ENCODE measurements at places on chromosomes 1 and 21.

- ATAC-seq = no peak
These were observed 671 bp downstream of the KIF26B start for GRCh38 chr1:245155272-245156040.

GRCh38 chr1:227910511-227911153 is 37.1 kb downstream of the WNT9A start:
- no peak for ATAC-seq

DNA sequence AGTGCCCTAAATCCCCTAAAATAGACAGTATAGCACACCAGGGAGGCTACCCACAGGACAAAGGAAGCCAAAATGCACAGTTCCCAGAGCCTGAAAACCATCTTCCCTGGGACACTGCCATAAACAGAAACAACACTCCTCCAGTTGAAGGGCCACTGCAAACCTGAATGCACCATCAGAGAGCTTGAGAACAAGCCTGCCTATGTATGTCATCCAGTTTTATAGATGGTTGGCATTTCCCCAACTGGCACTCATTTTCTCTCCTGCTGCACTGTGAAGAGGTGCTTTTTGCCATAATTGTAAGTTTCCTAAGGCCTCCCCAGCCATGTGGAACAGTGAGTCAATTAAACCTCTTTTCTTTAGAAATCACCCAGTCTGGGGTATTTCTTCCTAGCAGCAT is 169.0 kb downstream of the AGBL4 start:
- no peak for ATAC-seq

- ATAC-seq = peak; percentile 18
These were observed 80.7 kb upstream of the TNR start for GRCh38 chr1:175824079-175824478.

GRCh38 chr1:17218939-17219338 is 14.0 kb downstream of the PADI1 start:
- ATAC-seq = no peak

- no peak for ATAC-seq
These were observed 26.8 kb downstream of the ALDH9A1 start for GRCh38 chr1:165671526-165671925.

DNA sequence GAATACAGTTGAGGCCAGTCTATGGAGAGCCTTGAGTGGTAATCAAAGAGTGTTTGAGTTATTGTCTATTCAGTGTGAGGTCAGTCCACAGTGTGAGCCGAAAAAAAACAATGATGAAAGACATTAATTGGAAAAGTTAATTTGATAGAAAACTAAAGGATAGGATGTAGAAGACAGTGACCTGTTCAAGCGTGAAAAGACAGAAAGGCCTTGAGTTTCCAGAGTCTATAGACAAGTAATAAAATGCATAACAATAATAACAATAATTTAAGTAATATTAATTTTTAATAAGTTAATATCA is 90.4 kb downstream of the SLC30A10 start:
- ATAC-seq = no peak

- no peak for ATAC-seq
These were observed 39.1 kb upstream of the ZC3H11B start for GRCh38 chr1:219651993-219652392.

DNA sequence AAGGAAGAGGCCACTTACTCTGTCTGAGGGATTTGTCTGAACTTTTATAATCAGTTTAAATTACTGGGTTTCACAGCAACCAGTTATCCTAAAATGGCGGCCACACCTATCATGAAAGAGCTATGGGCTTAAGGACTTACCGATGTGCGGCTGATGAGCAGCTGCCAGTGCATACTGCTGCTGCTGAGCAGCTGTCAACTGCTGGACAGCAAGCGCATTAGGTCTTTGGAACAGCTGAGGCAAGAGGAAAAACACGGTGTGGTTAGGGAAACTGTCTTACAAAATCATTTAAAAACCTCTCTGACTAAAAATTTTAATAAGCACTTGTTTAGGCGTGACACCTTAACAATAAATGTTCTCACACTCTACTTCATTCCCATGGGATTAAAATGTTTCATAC is 72.6 kb upstream of the SDC3 start:
- no peak for ATAC-seq

DNA sequence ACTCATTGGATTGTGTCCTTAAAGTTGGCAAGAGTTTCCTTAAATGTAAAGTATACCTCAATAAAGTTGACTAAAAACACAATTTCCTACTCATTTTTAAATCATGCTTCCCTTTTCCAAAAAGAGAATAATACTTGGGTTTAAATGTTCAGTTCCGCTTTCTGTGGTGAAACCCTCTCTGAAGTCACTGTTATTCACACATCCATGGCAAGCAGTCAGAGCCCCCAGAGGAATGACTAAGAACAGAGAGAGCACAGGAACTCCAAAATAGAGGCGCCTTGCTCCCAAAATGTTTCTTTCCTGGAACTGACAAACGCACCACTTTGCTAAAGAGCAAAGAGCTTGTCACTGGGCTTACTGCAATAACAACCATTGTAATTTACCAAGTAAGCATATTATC is 142.5 kb downstream of the TIAM1 start:
- peak; percentile 80 for ATAC-seq

GRCh38 chr1:21565285-21565684 is 56.1 kb downstream of the ALPL start:
- no peak for ATAC-seq

DNA sequence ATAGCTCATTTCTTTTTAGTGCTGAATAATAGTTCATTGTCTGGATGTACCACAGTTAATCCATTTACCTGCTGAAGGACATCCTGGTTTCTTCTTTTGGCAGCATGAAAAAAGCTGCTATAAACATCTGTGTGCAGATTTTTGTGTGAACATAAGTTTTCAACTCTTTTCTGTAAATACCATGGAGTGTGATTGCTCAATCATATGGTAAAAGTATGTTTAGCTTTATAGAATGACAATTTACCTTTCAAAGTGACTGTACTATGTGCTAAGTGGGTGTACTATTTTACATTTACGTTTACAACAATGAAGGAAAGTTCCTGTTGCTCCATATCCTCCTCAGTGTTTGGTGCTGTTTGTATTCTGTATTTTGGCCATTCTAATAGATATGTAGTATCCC is 49.0 kb downstream of the RUNX3 start:
- ATAC-seq = no peak

DNA sequence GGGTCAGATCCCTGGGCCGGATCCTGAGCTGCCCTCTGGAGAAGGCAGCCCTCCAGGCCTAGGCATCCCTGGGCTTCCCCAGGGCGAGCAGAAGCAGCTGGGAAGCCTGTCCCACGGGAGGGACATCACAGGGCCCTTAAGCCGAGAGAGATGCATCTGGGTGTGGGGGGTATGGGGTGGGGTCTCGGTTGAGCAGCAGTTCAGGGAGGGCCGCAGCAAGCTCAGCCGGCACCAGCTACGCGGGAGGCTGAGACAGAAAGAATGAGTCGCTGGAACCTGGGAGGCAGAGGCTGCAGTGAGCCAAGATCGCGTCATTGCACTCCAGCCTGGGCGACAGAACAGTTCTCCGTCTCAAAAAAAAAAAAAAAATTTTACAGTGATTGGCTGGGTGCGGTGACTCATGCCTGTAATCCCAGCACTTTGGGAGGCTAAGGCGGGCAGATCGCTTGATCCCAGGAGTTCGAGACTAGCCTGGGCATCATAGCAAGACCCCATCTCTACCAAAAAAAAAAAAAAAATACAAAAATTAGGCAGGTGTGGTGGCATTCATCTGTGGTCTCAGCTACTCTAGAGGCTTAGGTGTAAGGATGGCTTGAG is 37.7 kb downstream of the RRP1 start:
- ATAC-seq = no peak

DNA sequence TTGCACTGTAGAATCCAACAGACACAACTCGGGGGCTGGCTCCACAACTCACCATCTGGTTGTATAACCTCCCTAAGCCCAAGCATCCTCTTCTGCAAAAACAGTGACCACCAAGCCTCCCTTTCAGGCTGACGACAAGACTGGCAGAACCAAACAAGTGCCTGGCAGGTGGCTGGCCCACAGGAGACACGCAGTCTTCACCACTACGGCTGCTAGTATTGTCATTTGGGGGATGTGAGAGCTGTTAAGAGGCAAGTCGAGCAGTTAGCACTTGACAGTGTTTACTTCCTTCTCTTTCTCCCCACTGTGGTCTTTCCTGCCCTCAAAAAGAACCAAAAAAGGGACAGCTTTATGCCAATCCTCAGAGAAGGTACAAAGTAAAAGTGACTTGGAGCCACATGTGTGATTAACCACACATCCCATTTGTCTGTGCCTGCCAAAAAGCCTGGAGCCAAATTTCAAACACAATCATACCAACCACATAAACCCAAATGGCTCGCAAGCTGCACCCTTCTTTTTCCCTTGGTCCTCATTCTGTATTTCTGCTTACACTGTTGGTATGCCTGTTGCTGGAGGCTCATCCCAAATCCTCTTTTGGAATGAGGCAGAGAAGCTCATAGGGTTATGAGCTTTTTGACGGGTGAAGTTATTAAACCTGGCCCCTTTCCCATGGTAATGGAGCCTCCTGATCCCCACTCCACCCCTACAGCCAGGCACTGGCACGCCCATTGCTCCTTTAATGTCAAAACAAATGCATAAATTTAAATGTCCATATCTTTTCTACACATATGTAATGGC is 94.1 kb downstream of the TGFBR3 start:
- no peak for ATAC-seq

DNA sequence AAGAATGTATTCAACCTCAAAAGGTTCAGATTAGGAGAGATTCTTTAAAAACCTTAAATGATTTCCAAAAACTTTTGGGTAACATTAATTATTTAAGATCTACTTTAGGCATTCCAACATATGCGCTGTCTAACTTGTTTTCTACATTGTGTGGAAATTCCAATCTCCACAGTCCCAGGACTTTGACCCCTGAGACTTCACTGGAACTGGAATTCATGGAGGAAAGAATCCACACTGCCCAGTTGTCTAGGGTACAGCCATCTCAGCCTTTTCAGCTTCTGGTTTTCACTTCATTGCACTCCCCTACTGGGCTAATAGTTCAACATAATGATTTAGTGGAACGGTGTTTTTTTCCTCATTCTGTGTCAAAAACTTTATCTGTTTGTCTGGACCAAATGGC is 161.5 kb downstream of the IER5 start:
- no peak for ATAC-seq

DNA sequence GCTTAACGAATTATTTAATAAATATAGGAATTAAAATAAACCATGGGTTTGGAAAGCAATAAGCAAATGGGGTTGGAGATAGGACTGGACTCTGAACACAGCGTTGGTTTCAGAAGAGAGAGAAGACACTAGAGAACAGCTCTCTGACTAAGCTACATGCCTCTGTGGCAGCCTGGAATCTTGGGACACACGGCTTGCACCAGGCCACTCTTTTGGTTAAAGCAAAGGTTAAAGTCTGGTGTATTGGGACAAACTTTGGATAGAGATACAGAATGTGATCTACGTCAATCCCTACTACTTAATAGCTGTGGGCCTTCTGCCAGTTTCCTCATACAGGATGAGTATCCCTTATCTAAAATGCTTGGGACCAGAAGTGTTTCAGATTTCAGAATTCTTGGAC is 49.7 kb upstream of the HSD17B7 start:
- ATAC-seq = no peak

GRCh38 chr1:6163191-6163972 is 16.7 kb downstream of the CHD5 start:
- no peak for ATAC-seq

DNA sequence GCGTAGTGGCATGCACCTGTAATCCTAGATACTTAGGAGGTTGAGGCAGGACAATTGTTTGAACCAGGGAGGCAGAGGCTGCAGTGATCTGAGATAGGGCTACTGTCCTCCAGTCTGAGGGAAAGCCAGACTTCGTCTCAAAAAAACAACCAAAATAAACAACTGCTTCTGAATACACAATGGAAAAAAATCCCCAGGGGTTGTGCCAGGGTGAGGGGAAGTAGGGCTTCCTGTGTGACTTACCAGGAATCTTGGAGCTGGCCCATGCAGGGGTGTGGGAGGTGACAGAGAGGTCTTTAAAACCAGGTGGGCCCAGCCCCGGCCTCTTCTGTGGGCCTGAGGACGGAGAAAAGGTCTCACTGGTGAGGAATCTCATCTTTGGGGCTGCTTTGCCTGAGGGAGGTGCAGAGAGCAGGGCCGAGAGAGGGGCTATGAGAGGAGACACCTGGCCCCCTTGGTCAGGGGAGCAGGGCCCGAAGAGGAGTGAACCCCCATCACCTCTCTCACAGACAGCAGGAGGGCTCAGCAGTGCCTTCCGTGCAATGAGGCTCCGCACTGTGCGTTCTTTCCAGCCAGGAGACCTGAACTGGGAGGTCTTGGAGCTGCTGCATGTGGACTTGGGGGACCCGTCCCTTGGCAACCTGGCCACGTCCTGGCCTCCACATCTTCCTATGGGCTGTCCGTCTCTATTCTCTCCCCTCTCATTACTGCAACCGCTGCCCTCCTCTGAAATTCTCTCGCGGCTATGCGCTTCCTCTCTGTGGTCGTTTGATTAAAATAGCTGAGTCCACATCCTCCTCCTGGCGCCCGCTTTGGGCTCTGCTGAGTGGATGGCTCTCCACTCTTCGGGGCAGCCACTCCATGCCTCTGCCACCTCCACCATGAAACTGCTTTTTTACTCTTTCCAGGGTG is 10.7 kb downstream of the PLA2G5 start:
- peak; percentile 60 for ATAC-seq

- no peak for ATAC-seq
These were observed 106.5 kb downstream of the GRIK3 start for GRCh38 chr1:36927826-36928225.

DNA sequence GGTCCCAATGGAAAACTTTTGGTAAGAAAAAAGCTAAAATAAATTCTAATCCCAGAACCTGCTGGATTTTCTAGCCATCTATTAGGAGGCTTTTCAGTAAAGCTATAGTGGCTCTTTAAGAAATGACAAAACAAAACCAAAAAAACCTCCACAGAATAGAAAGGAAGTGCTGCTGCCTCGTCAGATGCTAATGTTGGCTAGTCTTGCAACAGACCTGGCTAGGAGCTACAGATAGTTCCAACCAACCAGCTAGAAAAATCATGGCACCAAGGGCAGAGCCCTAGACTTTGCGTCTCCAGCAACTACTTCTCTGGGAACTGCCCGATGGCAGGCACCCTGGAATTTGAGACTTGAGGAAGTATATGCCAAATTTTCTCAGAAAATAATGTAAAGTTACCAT is 7.6 kb downstream of the CD101 start:
- ATAC-seq = no peak

GRCh38 chr1:118783095-118783758 is 204.9 kb downstream of the TBX15 start:
- no peak for ATAC-seq

GRCh38 chr1:34761776-34762307 is 2.3 kb downstream of the GJB4 start:
- no peak for ATAC-seq

DNA sequence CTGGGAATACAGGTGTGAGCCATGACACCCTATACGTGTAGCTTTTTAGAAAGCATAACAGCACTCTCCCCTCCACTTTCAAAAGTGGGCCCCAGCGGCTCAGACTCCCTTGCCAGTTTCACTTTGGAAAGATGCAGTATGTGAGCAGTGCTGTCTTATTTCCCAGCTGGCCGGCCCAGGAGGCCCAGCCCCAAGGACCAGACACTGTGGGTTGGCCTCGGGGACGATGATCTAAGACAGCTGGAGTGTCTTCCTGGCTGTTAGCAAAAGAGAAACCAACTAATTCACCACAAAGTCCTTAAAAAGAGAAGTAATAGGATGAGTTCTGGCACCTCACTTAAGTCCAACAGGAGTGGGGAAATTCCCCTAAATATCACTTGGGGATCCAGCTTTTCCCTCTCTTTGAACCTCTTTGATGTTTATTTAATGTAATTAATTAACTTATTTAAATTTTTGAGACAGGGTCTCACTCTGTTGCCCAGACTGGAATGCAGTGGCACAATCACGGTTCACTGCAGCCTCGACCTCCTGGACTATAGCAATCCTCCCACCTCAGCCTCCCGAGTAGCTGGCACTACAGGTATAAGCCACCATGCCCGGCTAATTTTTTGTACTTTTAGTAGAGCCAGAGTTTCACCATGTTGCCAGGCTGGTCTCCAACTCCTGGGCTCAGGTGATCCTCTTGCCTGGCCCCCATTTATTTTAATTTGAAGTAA is 17.6 kb upstream of the CLIC4 start:
- ATAC-seq = peak; percentile 90
